ENCODE measurements at places on chromosomes 2 and 18.

GRCh38 chr2:171553236-171553635, 31.0 kb downstream of the CYBRD1 start:
- no peak for DNase-seq

DNA sequence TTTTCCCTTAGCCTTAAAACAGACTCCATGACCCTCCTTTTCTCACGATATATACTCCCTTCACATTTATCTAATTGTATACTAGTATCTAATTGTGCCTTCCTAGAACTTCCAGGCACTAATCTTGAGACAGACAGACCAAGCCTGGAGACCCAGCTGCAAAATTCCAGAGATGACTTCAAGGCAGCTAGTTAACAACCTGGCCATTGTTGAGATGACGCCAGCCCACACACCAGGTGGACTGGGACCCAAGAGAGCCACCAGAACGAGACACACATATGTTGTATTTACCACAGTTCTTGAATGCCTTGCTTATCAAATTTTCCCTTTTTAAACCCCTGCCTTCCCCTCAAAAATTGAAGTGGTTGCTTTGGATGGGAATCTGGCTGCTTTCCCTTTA, 48.9 kb upstream of the SELENOI start:
- DNase-seq = no peak

DNA sequence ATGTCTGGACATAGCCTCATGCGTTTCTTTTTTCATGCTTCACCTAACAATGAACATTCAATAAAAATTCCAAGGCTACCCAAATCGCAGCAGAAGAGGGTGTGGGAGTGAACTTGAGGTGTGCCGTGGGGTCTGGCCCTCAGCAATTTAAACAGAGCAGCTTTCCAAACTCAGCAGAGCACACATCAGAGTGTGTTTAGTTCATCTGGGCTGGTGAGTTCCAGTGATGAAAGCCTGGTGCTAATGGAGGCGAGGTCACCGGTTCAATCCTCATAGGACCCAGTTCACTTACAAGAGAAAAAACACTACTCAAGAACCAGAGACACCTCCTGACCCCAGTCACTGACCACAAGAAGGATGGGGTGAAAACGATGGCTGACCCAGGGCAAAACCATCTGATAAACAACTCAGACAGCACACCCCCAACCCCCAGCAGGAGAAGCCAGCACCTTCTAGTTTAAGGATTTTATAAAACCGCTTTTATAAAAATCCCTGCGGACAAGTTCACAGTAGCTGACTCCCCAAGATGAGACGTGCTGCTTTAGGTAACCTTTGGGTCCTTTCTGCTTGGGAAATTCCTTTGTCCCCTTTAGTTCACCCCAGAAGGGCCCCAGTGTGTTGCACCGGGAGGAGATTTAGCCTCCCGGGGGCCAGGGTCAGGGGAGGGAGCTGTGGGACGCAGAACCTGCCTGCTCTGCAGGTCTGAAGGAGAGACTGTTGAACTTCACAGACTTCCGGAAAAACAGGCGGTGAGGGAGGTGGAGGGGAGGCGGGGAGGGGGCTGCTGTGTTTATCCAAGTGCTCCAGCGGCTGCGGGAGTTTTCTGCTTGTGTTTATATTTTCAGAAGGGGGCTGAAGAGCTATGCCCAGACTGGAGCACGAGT, 152.7 kb upstream of the SOX11 start:
- no peak for DNase-seq

DNA sequence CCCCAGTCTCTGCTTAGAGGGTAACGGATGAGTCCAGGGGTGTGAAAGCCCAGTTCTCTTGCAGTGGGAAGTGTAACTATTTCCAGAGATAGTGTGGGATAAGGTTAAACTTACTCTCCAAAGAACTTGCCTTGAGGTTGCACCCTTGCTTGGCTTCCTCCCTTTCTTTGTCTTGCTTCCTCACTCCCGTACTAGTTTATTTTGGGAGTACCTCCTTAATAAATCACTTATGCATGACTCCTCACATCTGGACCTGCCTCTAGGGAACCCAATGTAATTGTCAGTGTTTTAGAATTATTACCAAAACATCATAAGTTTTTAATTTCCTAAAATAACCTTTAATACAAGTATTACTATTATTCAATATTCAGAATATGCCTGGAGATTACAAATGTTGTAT, 35.2 kb downstream of the CPO start:
- no peak for DNase-seq

DNA sequence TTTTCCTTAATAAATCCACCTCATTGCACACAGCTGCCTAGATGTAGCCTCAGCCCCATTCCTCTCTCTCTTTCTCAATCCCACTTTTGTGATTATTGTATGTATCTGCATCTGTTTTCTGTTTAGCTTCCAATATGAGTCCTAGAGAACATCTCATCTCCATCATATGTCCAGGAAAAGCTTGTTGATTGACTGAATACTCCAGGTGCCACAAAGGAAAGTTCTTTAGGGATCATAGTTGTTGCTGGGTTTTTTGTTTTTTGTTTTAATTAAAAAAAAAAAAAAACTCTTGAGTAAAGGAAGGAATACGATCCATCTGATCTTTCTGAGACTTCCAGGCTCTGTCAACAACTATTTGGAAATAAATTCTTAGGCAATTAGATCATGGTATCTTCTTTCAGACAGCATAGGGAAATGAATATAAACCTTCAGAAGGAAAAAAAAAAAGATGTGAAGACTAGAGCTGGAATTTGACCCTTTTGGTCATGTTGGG, 42.5 kb downstream of the KIAA2012 start:
- DNase-seq = no peak

DNA sequence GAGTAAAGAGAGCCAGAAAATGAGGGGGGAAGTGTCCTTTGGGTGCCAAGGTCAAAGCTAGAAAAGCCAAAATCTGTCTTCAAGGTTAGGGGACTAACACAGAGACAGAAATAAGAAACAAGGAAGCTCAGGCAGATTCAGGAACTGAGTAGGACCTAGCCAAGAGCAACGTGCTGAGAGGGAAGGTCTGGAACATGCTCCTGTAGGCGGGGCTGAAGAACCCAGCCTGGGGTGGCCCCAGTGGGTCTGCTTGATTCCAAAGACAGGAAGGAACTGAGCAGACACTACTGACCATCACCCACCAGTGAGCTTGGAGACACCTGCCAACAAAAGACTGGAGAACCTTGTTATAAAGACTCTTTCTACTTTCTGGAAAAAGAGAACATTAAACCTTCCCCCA, 105.1 kb downstream of the SP3 start:
- no peak for DNase-seq

DNA sequence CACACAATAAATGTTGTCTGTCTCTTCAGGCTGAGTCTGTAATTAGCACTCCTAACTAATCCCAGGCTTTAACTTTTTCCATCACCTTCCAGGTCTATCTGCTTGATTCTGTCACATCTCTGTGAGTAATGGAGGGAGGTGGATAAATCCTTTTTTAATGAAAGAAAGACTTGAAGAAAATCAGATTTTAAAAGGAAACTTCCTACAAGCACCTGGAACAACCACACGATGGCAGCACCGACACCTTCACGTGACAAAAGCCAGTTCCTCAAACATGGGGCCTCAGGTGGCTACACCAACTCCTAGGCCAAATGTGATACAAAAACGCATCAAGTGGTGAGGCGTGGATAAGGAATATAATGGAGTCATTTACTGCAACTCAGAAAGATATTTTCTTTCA, 41.8 kb downstream of the TGFBRAP1 start:
- no peak for DNase-seq

All from stimulated activated CD8-positive, alpha-beta memory T cell treated with anti-CD3 and anti-CD28 coated beads, Interleukin-7, amount 100 ng/mL, for 48 hours (primary cell).